ENCODE measurements at places on chromosomes 6 and 20. TPM values are rescaled to one million over a fixed set of nuclear protein-coding genes. Genes with fewer than 3 reads are reported as not detected.

DNA sequence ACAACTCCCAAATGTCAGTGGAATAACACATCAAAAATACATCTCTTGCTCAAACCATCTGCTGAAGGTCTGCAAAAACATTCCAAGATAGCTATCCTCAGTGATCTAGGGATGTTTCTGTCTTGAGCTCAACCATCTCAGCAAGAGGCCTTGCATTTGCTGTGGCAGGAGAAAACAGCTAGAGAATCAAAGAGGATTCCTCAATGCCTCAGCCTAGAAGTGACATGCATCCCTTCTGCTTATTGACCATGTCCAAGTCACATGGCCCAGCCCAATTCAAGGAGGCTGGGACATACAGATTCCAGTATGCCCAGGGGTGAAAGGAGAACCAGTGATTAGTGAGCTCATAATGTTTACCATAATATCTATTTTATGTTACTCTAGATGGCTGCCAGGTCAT, 269.5 kb downstream of the PLCB1 start:
- DNase-seq: no peak

Gene PI16
- total RNA-seq: 91.7 TPM

GRCh38 chr6:163083141-163083540, 331.4 kb upstream of the QKI start:
- DNase-seq: no peak

DNA sequence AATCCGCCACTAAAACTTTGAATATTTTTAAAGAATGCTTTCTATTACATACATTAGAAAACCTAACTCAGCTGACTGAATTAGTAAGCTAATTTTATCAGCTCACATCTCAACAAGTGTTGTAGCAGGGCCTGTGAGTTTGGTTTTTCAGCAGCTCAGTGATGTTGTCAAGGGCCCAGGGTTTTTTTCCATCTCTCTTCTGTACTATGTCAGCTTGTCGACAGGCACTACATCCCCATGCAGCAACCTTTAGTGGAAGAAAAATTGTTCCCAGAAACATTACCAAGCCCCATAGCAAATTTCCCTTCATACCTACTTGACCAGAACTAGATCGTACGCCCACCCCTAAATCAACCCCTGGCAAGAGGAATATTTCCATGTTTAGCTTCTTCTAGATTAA, 170.3 kb upstream of the TNFAIP3 start:
- DNase-seq: no peak

DNA sequence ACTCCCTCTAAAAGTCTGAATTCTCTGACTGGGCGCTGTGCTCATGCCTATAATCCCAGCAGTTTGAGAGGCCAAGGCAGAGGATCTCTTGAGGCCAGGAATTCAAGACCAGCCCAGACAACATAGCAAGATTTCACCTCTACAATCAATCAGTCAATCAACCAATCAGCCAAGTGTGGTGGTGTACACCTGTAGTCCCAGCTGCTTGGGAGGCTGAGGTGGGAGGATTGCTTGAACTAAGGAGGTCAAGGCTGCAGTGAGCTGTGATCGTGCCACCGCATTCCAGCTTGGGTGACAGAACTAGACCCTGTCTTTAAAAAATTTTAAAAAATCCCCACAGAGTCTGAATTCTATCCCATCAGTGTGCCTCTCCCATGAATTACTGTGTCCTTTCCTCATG, 37.9 kb downstream of the KIF3B start:
- DNase-seq: no peak

GRCh38 chr6:83436674-83437073, 5.8 kb upstream of the ME1 start:
- DNase-seq: no peak

DNA sequence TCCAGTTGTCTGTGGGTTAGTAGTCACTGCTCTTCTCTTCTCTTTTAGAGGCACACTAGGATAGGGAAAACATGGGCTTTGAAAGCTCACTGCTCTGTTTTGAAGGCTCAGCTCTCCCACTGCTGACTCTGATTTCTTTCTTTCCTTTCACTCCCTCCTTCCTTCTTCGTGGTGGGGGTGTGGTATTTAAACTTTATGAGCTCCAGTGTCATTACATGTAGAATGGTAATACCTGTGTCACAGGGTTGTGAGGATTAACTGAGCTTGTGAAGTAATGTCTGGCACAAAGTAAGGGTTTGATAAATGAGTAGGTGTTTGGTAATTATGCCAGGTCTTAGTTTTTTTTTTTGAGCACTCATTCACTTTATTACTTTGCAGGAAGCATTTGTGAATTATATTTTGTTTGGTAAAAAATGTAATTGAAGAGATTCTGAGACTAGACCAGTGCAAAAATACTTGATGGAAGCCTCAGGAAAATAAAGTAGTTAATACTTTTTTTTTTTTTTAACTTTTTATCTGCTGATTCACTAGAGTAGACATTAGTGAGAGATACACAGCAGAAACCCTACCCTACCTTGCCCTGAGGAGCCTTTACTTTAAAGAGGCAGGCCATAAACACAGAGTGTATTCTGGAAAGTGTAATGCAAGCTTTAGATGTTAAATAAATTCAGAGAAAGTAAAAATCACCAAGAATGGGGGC, 17.3 kb downstream of the SMAP1 start:
- DNase-seq: no peak

Measured in sciatic nerve (tissue), 2 donors.